ENCODE measurements at places on chromosomes 6 and 20.

- DNase-seq = no peak
These were observed 341.6 kb upstream of the NRSN1 start for GRCh38 chr6:23784301-23784919.

GRCh38 chr20:37992802-37993409 lies 40.4 kb downstream of the TTI1 start:
- DNase-seq = peak; percentile 67

GRCh38 chr6:55998576-55998975 lies 123.2 kb upstream of the BMP5 start:
- no peak for DNase-seq

DNA sequence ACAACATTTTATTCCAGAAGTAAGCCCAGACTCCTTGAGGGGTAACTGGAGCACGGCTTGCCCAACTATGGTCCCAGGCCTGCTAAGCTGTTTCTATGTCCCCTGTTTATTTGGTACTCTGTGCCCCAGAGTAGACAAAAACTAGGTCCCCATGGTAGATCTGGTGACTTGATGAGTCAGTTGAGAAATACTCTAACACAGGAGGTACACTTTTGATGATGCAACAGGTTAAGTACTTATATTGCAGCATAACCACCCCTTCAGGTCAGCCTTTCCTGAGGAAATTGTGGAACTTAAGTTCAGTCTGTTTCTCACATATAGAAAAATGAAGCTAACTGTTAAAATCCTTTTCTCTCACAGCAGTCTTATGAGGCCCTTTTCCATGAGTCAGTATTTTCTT lies 19.6 kb downstream of the TTPAL start:
- DNase-seq = no peak

GRCh38 chr6:66376001-66376400 lies 669.0 kb upstream of the EYS start:
- DNase-seq = no peak

DNA sequence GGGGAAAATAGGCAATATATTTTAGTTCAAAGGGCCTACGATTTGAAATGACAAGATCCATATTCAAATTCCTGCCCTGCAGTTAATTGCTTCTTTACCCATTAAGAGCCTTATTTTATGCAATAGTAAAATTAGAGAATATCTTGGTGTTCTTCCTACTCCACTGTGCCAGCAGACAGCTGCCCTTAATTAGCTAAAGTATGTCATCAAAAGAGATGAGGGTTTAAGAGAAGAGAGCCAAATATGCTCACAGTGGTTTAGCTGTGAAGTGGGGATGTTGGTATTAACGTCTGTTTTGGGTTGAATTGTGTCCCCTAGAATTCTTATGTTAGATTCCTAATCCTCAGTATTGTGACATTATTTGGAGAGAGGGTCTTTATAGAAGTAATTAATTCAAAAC lies 148.1 kb downstream of the MOXD1 start:
- no peak for DNase-seq

DNA sequence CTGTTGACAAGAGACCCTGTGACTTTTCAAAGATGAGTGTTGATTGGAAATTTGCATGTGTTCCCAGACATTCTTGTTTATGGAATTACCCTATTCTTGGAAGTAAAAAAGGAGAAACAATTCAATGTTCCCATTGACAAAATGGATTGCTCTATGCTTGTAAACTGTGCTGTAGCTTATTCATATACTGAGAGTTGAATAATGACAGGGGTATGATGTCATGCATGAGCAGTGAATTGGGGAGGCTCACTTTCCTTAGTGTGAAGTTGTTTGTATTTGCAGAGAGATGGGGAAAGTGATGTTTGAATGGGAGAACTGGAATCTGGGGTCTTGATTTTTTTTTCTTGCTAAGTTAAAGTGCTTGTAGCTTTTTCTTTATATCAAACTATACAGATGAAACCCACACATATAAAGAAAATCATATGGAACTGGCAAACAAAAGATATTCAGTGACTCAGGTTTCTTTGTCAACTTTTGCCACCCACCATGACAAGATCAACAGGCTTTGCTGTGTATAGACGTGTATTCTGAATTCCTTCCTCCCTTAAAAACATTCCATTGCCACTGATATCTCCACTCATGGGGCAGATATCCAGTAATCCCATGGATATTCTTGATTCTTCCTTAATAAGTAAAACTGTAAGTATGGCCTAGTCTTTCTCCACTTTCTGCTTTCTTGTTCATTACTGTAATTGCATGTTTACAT lies 97.8 kb upstream of the JAG1 start:
- no peak for DNase-seq

DNA sequence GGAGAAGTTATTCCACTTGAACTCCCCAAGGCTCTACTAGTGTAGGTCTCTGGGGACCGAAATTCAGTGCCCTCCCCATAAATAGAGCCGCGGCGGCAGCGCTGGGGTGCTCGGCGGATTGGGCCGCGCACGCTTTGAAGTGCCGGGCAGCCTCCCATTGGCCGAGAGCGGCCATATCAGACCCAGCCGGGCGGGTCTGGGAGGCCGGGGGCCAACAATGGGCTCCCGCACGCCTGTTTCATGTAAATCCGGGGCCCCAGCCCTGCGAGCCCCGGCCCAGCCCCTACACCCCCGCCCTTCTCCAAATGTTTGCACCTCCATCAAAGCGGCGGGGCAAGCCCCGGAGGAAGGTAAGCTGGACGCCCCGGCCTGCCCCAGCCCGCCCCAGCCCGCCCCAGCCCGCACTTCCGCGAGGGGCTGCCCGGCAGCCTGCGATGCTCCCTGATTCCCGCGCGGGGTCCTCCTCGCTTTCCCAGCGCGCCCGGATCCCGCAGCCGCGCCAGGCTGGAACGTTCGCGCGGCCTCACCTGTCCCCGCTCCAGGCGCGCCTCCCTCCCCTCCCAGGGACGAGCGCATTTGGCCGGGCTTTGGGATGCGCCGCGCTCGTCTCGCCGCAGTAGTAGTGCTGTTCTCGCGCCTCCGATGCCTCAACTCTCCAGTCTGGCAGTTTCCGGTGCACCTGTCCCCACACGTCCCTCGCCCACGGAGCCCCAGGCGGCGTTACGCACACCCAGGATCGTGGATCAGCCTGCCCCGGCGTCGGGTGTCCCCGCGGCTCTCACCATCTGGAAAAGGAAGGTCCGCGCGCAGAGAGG lies at the start of gene TBXT:
TSS of gene TBXT (minus strand) at position 51 of the 815 bp plus-strand sequence. CDS start 260 bp downstream, outside the sequence.
- DNase-seq = no peak

- DNase-seq = no peak
These were observed 374.3 kb downstream of the DOK5 start for GRCh38 chr20:54849741-54850140.

GRCh38 chr6:22627644-22628043 lies 58.3 kb downstream of the HDGFL1 start:
- DNase-seq = no peak

- DNase-seq = peak; percentile 78
These were observed 8.3 kb upstream of the NCOA3 start for GRCh38 chr20:47493175-47493962.

DNA sequence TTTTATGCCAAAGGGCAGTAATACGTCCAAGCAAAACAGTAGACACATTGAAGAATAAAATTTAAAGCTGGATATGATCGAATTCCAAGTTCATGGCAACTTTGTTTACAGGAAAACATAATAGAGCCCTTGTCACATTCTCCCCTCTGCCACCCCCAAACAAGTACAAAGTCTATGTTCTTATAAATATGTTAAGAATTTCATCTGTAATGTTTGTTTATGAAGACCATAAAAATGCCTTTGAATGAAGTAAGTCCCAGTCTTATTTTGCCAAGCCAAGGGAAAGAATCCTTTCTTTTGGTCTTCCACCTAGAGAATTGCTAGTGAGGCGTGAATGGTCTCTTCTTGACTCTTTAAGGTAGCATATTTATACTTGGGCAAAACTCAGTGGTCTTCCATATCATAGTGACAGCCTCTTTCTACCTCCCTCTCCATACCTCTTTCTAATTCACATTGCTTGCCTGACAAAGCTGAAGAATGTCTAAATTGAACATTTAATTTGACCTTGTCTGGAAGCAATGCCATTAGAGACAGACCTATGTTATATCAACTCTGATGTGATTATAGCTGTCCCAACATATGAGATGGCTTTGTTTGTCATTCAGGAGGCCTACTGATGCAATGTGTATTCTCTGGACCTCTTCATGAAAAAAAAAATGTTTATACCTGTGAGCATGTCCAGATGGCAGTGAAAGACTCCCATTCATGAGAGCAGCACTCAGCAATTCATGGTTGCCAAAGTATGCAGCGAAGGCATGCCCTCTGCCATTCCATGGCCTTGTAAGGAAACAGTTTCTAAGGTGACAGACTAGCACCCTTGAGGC lies 70.6 kb upstream of the CCN2 start:
- DNase-seq = no peak

All from prostate gland (tissue), 2 donors.